ENCODE measurements at places on chromosomes 16 and 17.

DNA sequence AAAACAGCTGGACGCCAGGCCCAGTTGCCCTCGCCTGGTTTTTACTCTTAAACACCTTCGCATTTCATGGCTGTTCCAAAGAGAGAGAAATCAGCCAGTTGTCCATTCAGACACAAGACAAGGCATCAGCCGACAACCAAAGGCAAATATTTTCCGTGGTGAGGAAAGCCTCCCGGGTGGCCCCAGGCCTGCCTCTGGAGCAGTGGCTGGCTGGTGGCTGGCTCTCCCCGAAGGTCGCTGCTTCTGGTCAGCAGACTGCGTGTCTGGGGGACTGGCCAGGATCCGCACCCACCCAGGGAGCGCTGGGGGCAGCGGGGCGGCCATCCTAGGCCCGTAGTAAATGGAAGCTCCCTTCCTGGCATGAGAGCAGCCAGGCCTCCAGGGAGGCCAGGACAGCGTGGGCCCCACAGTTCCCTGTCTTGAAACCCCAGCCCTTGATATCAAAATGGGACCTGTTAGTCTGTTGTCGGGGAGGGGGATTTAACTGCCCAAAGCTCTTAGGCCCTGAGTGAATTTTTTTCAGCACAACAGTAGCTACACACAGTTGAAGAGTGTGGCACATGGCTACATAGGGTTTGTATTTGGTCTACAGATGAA lies 57.7 kb downstream of the SREBF1 start:
- DNase-seq, result no peak

DNA sequence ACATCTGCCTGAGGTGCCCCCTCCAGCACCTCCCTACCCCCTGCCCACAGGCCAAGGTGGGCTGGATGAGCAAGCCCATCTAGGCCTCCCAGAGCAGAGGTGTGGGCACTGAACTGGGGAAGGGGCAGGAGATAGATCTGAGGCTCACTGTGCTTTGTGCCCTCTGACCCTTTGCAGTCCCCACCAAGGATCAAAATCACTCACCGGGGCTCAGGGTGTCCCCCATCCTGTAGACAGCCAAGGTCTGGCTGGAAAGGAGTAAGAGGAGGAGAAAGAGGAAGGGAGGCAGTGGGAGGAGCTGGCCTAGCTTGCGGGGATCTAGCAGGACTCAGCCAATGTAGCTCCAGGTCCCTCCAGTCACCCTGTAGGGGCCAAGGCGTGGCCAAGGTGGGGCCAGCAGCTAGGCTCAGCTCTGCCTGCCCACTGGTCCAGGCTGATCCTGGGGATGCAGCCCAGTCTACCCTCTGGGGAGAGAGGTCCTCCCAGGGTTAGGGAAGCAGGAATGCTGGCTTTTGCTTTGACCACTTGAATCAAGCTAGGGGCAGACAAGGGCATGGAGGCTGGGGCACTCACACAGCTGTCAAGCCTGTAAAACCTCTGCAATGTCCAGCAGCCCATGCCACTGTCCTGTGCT lies 1.8 kb downstream of the SLC12A4 start:
- DNase-seq, result no peak

DNA sequence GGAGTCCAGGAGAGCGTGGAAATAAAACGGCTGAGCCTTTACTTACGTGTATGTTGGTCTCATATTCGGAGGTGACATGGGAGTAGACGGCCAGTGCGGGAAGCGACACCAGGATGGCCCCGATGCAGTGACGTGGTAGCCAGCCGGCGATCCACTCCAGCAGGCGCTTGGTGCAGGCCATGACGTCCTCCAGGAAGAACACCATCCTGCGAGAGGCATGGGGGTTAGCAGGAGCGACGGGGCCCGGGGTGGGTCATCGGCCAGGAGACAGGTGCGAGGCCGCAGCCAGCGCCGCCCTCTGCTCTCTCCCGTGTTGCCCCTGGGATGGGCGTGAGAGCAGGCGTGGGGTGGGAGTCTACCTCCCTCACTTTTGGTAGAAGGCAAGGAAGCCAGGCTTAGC lies 98.6 kb upstream of the CREBBP start:
- DNase-seq, result no peak

- DNase-seq, result no peak
Observed at GRCh38 chr16:26005336-26005735, 313.6 kb downstream of the HS3ST4 start.

- no peak for DNase-seq
Observed at GRCh38 chr17:28574526-28574925, 2.2 kb downstream of the ALDOC start.

- no peak for DNase-seq
Observed at GRCh38 chr16:85881436-85881835, 17.5 kb upstream of the IRF8 start.

- no peak for DNase-seq
Observed at GRCh38 chr17:42460371-42460770, 1.7 kb downstream of the ATP6V0A1 start.

GRCh38 chr16:24163935-24164334 lies 92.2 kb upstream of the CACNG3 start:
- DNase-seq, result no peak

- no peak for DNase-seq
Observed at GRCh38 chr17:83005639-83006038, 73.8 kb upstream of the METRNL start.

- DNase-seq, result no peak
Observed at GRCh38 chr17:64354824-64355535, 35.7 kb downstream of the PECAM1 start.

DNA sequence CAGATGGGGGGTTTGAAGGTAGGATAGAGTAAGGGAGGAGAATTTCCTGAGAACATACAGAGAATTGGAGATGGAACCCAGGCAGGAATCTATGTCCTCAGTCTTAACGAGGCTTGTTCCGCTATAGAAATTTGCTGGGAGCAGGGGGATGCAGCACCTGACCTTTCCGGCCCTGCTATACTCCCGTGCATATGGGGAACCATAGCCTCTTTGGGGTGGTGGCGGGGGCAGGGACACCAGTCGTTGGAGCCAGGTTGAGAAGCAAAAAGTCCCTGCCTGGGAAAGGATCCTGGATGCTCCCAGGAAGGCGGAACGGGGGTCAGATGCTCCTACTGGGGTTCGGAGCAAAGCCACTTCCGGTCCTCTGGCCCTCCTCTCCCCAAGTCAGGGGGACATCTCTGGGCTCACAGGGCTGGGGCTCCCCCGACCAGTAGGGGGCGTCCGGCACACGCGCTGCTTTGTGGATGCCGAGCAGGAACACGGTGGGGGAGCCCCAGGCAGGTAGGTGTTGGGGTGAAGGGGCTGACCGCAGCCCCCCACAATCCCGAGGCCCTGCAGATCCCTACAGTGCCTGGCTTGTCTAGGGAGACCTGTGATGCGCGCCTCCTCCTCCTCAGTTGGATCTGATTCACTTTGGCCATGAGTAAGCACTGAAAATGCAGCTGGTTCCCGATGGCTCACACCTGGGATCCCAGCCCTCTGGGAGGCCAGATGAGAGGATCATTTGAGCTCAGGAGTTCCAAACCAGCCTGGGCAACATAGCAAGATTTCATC lies 15.5 kb upstream of the TFAP4 start:
- peak; percentile 94 for DNase-seq

DNA sequence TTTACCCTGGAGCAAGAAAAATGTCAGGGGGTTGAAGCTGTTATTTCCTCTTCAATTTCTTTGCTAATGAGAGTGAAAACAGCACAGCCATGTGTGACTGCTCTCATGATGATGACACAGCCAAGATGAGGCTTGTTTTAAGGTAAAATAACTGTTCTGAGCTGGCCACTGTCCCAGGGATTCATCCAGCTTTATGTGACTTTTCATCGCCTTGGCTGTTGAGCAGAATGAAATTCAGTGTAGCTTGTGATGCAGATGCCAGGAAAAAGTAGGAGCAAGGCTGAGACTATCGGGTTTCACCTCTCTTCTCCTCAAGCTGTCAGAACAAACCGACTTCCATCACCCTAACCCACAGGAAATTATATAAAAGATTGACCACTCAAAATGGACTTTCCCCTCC lies 361.8 kb upstream of the CDH5 start:
- DNase-seq, result no peak

GRCh38 chr17:4506892-4507291 lies 8.2 kb downstream of the SPNS2 start:
- no peak for DNase-seq

- DNase-seq, result peak; percentile 50
Observed at GRCh38 chr16:67326472-67327309, at the start of the genes KCTD19 and LRRC36. Gene KCTD19 (minus strand): TSS chr16:67326741. CDS start chr16:67326707, 34 bp downstream. Gene LRRC36 (plus strand): TSS chr16:67326815. CDS start chr16:67326863, 48 bp downstream.

GRCh38 chr16:11020792-11021551 lies 76.6 kb downstream of the CLEC16A start:
- DNase-seq, result no peak

DNA sequence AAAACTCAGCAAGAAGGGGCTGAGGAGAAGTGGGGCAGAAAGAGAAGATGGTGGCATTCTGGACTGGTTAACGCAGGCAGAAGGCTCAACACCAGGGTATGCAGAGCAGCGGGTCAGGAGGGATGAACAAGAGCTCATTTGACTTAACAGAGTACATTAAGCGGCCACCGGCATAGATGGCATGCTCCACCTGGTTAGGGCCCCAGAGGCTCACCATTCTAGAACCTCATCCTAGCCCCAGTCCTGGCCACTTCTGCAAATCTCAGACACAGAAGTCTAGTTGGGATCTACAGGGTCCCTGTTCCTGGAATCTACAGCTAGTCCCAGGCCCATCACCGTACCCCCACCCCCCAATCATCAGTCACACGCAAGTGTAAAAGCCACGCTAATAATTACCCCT lies 1.7 kb upstream of the MYO1C start:
- no peak for DNase-seq

- no peak for DNase-seq
Observed at GRCh38 chr17:30299000-30299399, 7.3 kb upstream of the BLMH start.

- DNase-seq, result no peak
Observed at GRCh38 chr17:69525920-69526841, 111.7 kb downstream of the MAP2K6 start.

DNA sequence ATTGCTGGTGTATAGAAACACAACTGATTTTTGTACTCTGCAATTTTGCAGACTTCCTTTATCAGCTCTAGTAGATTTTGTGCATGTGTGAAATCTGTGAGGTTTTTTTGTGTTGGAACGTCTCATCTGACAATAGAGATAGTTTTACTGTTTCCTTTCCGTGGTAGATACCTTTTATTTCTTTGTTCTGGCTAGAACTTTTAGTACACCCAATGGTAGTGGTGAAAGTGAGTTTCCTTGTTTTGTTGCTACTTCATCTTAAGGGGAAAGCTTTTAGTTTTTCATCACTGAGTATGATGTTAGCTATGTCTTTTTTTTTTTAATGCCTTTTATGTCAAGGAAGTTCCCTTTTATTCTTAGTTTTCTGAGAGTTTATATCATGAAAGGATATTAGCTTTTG lies 118.1 kb downstream of the OR1D5 start:
- no peak for DNase-seq

GRCh38 chr16:81817296-81817695 lies 38.2 kb downstream of the PLCG2 start:
- no peak for DNase-seq

DNA sequence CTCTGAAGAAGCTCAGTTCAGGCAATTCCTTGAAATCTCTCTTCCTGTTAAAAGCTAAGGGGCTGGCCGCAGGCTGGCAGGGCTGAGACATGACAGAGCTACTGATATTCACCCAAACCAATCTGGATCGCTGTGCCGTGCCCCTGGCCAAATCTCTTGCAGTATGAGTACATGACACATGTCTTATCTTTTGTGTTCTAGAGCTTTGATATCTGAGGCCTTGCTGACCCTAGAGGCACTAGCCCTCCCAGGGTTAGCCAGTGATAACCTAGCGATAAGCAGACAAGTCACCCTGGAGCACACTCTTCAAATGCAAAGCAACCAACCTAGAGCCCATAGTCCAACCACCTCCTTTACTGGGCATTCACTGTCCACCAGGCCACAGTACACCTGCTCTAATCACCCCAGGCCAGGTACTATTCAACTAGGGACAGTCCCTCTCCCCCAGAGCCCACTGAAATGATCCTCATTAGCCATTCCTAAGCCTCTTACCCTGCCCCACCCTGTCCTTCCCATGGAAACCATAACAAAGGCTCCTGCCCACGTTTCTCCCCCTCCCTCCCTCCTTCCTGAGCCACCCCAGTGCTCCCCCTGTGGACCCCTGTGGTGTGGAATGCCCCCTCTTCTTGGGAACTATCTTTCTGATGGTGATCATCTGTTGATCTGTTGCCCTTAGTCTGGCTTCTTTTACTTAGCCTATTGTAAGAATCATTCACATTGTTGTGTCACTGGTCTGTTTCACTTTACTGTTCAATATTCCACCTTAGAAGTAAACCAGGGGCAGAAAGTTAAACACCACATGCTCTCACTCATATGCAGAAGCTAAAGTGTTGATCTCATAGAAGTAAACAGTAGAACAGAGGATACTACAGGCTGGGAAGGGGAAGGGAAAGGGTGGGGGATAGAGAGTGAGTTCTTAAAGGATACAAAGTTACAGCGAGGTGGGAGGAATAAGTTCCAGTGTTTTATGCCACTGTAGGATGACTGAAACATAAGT lies 52.5 kb downstream of the TEKT5 start:
- no peak for DNase-seq

Data from GM19239 (cell line).